HuH-7 (cell line): ENCODE measurements at places on chromosomes 12 and 14.

DNA sequence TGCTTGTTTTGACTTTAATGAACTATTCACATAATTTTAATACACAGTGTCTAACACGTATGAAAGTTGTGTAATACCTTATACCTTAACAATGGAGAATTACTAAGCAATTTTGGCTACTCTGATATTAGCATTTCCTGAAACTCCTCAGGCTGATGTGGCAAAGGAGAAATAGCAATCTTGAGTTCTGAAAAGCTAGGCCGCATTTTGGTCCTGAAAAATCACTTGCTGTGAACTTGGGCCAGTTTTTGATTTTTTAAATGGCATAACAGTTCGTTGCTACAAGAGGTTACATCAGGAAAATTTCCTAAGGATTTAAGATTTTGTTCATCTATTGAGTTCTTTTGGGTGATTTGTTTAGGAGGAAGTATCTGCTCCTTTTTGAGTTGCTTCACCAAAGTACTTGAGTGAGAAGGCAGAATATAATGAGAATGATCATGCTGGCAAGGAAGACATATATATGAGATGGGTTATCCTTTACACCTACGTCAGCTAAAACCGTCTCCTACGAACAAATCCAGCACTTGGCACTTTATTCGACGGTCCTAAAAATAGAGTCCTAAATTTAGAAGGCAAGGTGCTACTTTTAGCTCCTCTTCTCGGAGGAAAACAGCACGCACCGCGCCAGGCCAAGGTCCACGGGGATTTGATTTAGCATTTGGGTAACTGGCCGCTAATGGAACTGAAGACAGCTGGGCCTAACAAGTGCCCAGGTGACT lies 32.2 kb downstream of the MIA2 start:
- DNase-seq = no peak

DNA sequence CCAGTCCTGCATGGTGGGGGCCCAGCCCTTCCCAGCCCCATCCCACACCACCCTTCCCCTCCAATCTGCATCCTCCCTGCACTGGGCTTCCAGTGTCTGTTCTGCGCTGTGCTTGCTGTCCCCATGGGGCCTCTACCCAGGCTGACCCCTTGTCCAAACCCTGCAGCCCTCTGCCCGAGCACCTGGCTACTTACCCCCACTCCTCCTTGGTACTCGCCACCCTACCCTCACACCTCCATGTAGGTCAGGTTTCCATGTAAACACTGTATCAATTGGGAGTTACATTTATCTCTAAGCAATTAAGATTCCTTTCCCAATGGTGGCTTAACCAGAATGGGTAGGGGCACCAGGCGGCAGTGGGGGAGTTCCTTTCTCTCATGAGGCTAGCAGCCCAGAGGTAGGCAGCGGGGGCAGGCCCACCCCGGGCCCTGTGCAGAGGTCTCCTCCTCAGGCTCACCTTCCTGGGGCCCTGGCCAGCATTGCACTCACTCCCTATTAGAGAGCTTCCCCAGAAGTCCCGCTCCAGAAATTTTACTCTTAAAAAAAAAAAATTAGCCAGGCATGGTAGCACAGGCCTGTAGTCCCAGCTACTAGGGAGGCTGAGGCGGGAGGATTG lies 76.6 kb upstream of the CCND2 start:
- DNase-seq = no peak

DNA sequence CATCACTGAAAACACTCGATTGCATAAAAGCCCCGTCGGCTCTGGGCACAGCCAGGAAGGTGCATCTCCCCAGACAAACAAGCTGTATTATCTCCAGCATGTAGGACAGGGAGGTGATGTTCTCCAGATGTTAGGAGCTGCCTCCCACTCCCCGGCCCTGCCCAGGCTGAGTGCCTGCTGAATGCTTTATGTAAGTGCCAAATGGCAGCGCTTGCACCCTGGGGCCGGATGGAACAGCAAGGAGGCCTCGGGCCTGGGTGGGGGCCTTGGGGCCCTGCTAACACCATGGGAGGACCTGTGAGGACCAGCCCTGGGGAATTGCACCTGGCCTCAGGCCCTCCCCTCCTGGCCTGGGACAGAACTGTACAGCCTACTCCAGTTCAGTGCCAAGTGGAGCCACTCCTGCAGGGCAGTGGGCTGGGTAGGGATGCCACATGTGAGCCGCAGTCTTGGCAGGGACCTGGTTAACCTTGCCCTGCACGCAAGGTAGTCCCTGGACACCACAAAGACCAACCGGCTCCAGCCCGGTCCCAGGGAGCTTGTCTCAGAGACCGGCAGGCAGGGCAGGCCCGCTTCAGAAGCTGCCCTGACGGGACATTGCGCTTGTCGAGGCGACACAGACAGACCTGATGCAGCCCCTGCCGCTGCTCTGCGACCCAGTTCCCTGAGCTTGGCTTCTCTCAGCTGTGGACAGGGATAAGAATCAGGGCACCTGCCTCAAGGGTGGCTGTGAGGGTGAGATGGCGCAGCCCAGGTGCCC lies 35.3 kb upstream of the PPP1R13B start:
- no peak for DNase-seq

DNA sequence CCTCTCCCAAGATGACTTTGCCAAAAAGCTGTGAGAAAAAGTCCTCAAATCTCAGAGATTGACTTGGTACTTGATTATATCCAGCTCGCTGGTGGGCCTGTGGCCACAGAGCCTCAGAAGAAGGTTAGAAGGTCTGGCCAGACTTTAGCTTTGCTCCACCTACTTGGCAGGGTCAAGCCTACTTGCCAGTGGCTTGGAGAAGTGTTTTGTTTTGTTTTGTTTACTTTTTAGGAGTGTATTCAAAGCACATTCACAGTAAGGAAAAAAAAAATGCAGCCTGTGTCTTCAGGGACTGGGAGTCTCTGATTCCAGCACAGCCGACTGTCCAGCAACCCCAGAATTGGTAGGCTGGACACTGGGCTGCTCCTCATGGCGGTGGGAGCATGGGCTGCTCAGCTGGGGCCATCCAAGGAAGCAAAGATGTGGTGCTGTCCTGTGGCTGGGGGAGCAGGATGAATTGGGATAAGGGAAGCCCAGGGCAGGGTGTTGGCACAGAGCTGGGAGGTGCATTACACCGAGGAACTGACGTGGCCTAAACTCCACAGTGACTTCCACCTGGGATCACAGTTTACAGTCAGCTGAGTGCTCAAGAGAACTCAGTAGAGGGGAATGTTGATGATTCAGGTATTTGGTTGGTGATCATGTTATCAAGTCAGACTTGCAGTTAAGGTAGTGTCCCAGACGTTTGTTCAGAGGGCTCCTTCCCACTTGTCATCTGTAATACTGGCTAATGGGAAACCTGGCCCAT lies 73.5 kb downstream of the PPP2R5C start:
- no peak for DNase-seq

- DNase-seq = no peak
Observed at GRCh38 chr12:109557805-109558204, 15.5 kb downstream of the MMAB start.

DNA sequence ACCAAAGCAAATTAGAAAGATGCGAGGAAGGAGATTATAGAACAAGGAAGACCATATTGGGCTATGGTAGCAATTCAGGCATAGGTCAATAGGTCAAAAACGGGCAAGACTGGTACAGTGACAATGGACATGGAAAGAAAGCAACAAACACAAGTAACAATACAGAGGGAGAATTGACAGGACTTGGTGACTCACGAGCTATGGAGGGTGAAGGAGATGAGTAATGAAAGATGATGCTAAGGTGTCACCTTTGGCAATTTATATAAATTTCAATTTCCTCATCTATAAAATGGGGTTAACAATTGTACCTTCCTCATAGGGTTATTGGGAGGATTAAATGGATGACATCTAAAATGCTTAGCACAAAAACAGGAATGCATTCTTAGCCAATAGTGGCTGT lies 15.1 kb upstream of the DUSP16 start:
- no peak for DNase-seq

DNA sequence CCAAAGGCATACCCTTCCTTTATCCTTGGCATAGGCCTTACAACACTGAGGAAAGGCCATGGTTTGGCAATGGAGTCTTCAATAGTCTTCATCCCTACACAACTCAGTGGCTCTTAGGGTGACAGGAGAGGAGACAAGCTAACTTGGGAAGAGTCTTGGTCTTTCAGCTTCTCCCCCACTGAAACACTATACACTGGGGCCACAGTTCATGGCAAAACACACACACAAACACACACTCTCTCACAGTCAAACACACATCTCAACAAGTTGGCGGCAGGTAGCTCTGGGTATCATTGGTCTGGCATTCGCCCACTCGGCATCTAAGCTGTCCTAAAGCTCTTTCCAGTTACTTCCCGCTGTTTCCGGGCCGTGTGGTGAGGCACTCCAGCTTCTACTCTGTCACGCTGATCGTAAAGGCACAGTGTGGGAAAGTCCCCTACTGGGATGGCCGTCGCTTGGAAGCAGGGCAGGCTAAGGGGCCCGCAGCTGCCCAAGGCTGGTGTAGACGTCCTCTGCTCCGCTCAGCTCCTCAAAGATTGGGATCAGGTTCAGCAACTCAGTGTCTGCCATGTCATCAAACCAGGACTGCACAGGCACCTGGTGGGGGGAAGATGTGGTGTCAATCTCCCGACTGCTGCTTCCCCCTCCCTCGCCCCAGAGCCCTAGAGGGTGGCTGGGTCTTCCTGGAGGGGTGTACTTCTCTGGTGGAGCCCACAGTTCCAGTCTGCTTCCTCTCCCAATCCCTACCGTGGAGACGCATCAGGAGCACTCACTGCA lies 4.8 kb upstream of the AVIL start:
- no peak for DNase-seq

DNA sequence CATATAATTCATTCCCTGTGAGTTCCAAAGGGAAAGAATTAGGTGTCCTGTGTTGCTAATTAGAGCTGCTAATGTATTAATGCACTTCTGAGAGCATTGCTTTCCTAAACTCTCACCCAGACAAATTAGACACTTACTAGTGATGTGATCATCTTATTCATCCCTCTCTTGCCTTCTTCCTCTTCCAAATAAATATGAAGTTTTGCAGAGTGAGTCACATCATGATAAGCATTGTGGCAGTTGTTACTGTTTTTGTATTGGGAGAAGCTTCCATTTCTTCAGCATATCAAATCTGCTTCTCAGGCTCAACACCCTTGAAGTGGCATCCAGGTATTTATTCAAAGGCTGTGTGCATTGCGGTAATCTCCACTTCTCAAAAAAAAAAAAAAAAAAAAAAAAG lies 37.3 kb upstream of the E2F7 start:
- no peak for DNase-seq

- peak; percentile 40 for DNase-seq
Observed at GRCh38 chr12:67649570-67650387, 1.2 kb downstream of the DYRK2 start.

- no peak for DNase-seq
Observed at GRCh38 chr14:86973177-86973576, 1019.8 kb downstream of the GALC start.

- DNase-seq = no peak
Observed at GRCh38 chr14:38838979-38839323, 264.1 kb downstream of the SEC23A start.

- DNase-seq = no peak
Observed at GRCh38 chr12:41656454-41656853, 468.3 kb downstream of the PDZRN4 start.

DNA sequence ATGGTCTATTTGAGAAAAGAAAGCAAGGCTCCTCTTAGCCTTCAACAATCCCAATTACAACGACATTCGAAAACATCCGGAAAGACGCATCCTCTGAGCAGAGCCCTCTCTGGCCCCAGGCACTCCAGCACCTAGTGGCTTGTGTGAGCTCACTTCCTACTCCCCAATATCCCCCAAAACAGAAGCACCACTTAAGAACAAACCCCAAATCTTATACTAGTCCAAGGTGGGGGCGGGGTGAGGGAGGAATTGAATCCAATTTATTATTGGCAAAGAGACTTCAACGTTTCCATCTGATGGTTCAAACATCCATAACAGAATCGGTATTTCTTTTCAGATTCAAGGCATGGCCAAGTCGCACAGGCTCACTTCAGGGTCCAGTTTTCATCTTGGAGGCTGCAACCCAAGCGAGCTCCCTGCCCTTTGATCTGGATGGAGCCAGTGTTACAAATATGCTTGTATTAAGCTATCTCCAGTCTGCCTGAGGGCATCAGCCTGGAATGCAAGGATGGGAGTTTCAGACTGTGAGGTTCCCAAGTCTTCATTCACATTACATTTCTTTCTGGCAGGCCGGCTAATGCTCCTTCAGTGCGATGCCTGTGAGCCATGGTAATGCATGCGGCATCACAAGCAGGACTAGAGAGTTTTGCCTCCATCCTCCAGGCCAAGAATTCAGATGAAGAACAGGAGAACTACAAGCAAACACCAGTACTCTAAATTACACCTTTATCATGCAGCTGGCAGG lies 132.5 kb upstream of the FOXN3 start:
- no peak for DNase-seq

- DNase-seq = no peak
Observed at GRCh38 chr12:26595806-26596205, 237.2 kb downstream of the ITPR2 start.

DNA sequence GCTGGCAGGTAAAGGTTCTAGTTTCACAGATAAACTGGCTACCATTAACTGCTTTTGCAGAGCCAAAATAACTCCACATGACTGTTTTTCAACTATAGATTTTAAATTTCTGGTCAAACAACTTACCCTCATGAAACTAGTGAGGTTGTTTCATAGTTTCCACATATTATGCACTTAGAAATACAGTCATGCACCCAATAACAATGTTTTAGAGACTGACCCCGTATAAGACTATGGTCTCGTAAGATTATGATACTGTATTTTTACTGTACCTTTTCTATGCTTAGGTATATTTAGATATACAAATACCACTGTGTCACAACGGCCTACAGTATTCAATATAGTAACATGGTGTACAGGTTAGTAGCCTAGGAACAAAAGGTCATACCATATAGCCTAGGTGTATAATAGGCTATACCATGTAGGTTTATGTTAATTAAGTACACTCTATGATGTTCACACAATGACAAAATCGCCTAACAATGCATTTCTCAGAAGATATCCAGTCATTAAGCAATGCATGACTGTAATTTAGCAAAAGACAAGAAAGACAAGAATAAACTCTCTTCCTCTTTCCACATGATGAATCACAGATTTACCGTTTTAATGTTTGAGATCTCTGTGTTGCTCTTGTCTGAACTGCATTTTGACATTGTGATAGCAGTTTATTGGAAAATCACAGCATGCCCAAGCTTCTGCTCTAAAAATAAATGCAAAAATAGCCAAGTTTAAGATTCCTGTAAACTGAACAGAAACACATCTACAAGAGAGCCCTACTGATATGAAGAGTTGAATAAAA lies 17.1 kb downstream of the DICER1 start:
- DNase-seq = no peak

GRCh38 chr12:50936821-50937530 lies 15.4 kb upstream of the HIGD1C start:
- no peak for DNase-seq

- no peak for DNase-seq
Observed at GRCh38 chr12:21502164-21502496, 541 bp downstream of the GOLT1B start.

- DNase-seq = no peak
Observed at GRCh38 chr12:52812749-52813148, 1.2 kb downstream of the KRT4 start.

GRCh38 chr14:104393199-104393897 lies 186.2 kb upstream of the C14orf180 start:
- no peak for DNase-seq

DNA sequence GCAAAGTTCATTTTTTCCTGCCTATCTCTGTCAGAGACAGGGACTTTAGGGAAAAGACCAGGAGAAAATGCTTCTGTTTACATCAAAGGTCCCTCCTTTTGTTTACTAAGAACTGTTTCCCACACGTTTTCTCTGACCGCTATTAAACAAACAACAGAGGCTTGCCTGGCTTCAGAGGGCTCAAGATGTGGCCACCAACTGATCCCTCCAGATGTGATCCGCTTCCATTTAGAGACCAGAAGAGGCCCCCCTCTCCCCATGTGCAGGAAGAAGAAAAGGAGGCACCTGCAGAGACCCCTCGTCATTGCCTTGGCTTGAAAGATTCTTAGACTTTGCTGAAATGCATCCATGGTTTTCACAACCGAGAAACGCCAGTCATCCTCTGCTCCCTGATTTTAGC lies 217.9 kb upstream of the PWP1 start:
- DNase-seq = no peak
